ENCODE measurements at places on chromosomes 6 and 20.
A peak's percentile ranks its signal among the peaks of the same experiment; 100 is the strongest.

DNA sequence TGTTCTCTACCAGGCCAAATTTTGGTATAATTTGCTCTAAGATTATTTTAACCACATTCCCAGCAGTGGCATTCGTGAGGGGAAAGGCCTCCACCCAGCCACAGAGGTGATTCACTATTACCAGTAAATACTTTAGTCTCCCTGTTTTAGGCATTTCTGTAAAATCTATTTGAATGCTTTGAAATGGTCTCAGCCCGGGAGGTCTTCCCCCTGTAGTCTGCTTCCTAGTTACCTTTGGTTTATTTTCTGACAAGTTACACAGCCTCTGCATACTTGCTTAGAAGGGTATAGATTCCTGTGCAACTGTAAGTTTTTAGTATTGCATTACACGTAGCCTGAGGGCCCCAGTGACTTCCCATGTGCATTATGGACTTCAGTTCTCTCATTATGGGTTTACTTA lies 248.7 kb downstream of the C6orf118 start:
- DNase-seq, result no peak

GRCh38 chr6:168624540-168624939 lies 183.6 kb downstream of the SMOC2 start:
- DNase-seq, result no peak

GRCh38 chr6:107740496-107741190 lies 83.5 kb downstream of the SCML4 start:
- no peak for DNase-seq

DNA sequence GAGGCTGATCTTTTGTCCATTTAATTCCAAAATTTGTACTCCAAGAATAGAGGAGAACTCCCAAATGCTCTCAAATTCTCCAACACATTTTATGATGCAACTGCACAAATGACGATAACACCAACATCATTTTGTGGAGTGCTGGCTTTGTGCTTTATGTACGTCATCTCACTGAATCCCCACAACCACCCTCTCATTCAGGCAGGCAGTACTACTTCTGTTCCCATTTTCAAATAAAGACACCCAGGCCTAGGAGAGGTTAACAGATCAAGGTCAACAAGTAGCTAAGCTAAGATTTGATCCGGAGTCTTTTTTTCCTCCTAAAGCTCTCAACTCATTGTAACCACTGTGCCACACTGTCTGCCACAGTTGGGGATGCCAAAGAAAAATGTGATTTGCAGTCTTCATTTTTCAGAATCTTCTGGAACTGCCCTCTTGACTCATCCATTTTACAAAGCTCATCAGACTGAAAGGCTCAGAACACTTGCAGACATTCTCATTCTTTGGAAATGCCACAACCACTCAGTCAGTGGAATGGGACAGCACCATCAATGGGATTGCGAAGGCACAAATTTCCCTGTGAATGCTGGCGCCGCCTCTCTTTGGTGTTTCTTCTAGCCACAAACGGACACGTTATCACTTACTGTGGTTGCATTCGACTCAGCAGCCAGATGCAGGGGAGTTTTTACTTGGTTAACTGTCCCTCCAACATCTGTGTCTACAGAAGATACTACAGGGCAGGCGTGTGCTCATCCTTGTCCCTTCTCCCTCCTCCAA lies 184.4 kb downstream of the GJA10 start:
- DNase-seq, result no peak

DNA sequence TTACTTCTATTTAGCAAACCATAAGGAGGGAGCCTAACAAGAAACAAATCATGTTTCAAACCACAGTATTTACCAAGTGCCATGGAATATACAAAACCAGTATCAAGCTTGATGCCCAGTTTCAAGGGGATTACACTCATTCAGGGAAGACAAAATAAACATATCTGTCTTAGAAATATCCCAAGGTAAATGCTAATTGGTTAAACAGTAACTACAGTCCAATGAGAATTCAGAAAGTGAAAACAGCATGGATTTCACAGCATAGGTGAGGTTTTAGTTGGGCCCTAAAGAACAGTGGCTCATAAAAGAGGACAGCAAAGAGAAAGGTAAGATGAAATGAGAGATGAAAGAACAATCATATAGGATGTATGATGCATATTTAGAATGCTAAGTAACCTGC lies 110.3 kb downstream of the CHD6 start:
- no peak for DNase-seq

DNA sequence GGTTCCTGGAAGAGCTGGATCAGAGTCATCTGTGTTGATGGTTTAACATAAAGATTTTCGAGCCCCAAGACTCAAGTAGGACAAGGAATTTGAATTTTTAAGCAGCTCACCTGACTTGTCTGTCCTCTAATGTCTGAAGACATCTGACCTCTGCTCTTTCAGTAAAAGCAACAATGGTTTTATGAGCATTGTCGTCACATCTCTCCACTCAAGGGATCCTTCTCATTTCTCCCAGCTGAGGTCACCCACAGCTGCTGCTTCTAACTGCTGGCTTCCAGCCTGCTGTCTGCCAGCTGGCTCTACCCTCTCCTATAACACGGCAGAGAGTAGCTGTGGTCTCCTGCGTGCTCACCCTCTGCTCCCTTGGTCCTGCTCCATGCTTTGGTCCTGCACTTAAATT lies 24.7 kb upstream of the HDAC2 start:
- DNase-seq, result no peak

DNA sequence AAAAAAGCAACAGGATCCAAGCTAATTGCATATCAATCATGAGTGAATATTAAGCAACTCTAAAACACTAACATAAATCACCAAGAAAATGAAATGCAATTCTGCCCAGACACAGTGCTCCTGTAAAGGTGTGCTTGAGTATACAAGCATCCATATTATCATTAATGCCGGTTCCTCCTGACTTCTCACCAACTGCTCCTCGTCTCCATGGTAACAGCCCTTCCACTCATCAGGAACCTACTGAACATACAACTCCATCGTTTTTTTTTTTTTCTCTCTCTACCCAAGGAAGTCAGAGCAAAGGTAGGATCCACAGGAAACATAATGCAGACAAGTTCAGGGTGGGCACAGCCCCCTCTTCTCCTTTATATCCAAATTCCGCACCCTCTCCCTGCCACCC lies 12.4 kb downstream of the GABBR1 start:
- DNase-seq, result no peak

- no peak for DNase-seq
Measured at GRCh38 chr6:17419189-17419575, 25.8 kb downstream of the CAP2 start.

GRCh38 chr6:64334636-64335035 lies 699.0 kb downstream of the PHF3 start:
- no peak for DNase-seq

DNA sequence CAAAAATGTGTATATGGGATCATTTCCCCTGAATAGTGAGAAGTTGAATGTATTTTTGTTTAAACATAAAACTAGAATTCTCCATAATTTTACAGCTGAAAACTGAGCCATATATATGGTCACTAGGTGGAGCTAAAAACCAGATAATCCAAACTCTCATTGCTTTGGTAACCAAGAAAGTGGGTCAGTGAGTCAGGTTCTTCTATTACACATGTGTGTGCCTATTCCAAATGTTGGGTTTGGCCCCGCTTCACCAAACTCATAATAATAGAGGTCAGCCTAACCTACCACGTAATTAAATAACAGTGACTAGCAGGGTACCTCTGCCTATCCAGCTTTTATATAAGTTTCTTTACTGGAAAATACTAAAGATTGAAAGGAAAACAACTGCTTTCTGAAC lies 19.3 kb upstream of the RNGTT start:
- DNase-seq, result peak; percentile 57

- no peak for DNase-seq
Measured at GRCh38 chr6:28772480-28773381, 151.1 kb downstream of the TRIM27 start.

DNA sequence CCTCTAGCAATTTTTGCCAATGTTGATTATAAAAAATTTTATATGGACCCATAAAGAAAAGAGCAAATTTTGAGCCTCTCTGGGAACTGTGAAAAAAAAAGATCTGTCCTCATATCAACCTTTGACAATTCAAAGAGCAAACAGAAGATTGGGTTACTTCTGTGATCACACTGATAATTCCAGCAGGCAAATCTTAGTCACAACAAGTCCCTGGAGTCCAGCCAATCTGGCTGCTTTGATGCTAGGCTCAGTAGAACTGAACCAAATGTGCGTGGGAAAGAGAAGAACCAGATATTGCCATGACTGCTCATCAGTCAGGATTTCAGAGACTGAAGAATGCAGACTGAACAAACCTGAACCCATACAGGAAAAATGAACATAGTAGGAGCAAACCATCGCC lies 438.4 kb upstream of the FLRT3 start:
- DNase-seq, result no peak

GRCh38 chr6:149887343-149887742 lies 10.6 kb downstream of the RAET1E start:
- DNase-seq, result no peak

DNA sequence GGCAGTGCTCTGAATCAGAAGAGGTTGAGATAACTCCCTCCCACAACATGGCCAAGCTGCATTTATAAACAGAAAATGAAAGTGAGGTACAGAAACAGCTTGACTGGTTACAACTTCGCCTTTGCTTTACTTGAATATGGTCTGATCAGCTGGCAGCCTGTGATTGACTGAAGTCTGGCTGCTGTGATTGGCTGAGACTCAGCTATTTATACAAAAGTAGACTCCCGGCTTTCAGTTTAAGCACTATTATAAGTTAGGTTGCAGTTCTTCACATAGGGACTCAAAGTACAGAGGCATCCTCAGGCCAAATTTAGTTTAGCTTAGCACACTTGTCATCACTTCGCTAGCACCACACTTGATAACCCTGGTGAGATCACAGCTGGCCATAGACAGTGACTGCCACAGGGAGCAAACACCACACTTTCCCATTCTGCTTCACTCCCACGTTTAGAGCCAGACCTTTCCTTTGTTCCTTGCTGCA lies 362.6 kb downstream of the EPM2A start:
- no peak for DNase-seq

GRCh38 chr20:64078934-64079272 lies 415 bp downstream of the RGS19 start:
- DNase-seq, result no peak

GRCh38 chr6:164069350-164069990 lies 655.0 kb downstream of the QKI start:
- no peak for DNase-seq

- DNase-seq, result no peak
Measured at GRCh38 chr20:25276533-25277050, 28.7 kb downstream of the PYGB start.

- DNase-seq, result no peak
Measured at GRCh38 chr20:16434062-16434664, 139.1 kb downstream of the KIF16B start.

DNA sequence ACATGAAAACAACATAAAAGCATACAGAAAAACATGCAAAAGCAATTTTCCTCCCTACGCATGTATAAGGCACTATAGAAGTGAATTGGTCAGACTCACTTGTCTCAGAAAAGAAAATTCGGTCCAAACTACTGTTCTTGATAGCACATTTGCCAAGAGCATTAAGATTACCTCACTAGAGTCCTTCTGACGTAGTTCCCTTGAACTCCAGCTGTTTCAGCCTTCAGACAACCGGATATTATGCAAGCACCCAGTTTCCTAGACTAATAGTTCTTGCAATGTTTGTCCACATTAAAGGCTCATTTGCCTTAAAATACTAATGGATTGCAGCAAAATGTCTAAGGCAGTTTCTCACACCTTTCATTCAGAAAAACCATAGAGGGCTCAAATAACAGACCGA lies 2.5 kb upstream of the CASS4 start:
- DNase-seq, result no peak

GRCh38 chr6:145034664-145035063 lies 700.7 kb downstream of the EPM2A start:
- DNase-seq, result no peak

DNA sequence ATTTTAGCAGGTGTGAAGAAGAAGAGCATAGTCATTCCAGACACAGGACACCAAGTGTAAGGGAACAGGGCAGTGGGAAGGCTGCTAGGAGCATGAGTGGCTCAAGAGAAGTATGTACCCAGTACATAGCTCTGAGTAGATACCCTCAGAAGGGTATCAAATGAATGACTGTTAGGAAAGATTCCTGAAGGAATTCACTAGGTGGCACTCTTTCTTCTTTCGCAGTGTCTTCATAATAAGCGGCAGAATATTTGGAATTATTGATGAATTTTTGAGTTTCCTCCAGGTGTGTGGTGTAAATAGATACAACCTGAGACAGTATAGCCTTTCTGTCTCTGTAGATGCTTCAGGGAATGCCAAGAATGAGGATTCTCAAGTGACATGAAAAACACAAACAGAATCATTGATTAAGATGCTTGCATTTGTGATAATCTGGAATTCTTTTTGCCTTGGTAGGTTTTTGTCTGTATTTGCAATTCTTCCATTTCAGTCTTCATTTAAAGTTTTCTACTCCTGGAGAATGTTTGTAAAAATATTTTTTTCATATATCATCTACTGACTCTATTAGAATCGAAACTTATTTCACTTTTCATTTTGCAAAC lies 264.3 kb upstream of the RIMS1 start:
- no peak for DNase-seq

GRCh38 chr6:722608-723007 lies 29.7 kb upstream of the EXOC2 start:
- no peak for DNase-seq

DNA sequence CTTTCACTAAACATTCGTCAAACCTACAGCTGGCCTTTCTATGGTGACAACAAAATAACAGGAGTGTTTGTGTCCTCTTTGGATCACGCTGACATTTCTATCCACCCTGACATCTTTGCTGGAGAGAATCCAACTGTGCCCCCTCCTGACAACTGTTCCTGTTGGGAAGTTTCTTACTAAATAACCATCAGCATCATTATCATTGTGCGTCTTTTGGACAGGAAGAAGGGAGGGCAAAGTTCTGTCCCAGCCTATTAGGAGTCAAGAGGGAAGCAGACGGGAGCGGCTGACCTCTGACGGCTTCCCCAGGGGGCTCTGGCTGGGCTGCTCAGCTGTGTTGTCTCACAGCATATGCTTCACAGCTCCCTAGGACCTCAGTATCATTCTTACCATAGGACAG lies 195.9 kb upstream of the SULF2 start:
- DNase-seq, result no peak

GRCh38 chr20:24950128-24950835 lies 1.2 kb downstream of the CST7 start:
- DNase-seq, result no peak

- DNase-seq, result no peak
Measured at GRCh38 chr20:37681384-37682112, 12.3 kb upstream of the CTNNBL1 start.

GRCh38 chr6:6882592-6882991 lies 225.2 kb upstream of the RREB1 start:
- DNase-seq, result no peak
